ENCODE measurements at places on chromosomes 11 and 22.

DNA sequence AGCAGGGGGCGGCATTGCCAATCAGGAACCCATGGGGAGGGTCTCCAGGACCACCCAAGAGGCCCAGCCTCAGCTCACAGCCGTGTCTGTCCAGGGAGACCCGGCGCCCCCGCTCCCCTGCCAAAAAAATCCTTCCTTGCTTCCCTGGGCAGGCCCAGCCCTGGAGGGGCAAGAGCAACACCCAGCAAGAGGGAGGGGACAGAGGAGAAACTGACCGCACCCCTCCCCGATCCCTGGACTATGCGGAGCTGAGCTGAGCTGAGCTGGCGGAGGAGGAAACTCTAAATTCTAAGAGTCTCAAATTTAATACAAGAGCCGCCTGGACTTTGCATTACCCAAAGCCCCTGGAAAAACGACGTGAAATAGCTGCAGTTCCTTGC is 52.0 kb upstream of the SHISAL1 start:
- no peak for DNase-seq

DNA sequence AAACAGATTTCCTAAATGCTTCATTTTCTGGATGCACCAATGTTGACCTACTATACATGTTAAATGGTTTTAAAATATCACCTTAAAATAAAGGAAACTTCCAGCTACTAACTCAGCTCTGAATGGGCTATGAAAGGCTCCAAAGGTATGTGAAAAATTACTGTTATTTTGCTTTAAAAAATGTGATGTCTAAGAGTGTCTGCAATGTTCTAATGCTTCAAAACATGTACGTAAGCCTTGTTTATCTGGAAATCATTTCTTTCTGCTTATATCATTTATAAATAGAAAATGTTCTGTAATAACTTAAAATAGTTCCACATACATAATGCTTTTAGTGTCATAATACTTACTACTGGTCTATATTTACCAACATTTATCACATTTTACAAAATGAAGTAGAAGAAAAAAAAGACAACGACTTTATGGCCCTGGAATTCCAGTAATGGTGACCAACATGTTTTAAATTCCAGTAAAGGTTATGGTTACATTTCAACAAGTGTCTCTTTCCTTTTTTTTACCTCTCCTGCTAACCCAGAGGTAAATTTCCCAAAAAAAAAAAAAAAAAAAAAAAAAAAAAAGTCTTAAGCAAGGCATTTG is 2.5 kb downstream of the BDNF start:
- no peak for DNase-seq

DNA sequence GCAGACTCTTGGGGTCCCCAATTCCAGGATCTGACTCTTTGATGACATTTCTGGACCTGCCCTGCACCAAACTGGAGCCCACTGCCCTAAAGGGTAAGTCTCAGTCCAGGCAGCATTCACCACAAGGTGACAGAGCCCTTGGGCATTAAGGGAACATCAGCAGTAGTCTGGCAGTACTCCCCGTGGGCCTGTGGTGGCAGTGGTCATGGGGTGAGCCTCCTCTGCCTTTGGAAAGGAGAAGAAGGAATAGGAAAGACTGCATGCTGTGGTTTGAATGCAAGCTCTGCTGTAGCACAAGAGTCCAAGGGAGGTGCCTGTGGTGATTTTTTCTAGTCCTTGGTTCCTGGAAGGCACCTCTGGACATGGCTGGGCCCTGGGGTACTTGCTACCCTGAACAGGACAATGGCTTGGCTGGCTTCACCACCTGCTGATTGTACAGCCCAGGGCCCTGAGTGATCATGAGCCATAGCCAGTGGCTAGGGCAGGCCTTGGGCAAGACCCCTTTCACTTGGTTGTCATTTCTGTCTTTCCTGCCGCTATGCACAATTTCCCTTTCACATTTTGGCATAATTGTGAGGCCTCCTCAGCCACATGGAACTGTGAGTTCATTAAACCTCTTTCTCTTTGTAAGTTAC is 160.7 kb upstream of the GRIA4 start:
- DNase-seq, result no peak

DNA sequence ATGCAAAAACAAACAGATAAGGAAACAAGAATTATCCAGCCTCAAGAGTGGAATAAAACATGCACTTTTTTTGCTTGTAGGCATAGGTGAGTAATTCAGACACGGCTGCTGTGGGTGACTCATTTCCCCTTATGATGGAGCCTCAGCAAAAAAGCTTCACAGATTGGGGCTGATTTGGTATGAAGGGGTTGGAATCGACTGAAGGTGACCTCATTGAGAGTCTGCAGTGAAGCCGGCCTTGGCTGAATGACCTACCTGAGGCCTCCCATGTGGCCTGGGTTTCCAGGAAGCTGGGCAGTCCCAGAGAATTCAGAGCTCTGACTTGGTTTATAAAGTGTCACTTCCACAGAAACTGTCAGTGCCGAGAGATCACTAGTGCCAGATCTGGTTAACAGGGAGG is 34.2 kb upstream of the VPREB1 start:
- DNase-seq, result no peak

GRCh38 chr22:38657045-38657909 is 839 bp downstream of the CBY1 start:
- peak; percentile 21 for DNase-seq

DNA sequence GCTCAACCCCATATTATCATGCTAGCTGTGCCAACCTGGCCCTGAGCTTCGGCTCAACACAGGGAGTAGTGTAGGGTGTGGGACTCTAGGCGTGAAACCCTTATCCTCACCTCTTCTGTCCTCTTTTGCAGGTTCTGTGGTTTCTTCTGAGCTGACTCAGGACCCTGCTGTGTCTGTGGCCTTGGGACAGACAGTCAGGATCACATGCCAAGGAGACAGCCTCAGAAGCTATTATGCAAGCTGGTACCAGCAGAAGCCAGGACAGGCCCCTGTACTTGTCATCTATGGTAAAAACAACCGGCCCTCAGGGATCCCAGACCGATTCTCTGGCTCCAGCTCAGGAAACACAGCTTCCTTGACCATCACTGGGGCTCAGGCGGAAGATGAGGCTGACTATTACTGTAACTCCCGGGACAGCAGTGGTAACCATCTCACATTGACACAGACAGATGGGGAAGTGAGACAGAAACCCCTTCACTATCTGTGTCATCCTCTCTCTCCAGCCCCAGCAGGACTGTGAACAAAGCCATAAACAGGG is 76.4 kb downstream of the GGTLC2 start:
- DNase-seq, result no peak

Measured in Kasumi-1 (cell line).